Myocyte (in vitro differentiated cells): ENCODE measurements at places on chromosomes 3 and 15. TPM values are rescaled to one million over a fixed set of nuclear protein-coding genes. Genes with fewer than 3 reads are reported as not detected.

Gene CLDN16
- total RNA-seq: not detected in 2 replicates

Gene GOLGA6D
- total RNA-seq: not detected in 2 replicates

Gene ANKRD34C
- total RNA-seq: 0.05 and 0.21 TPM in 2 replicates

Gene IL5RA
- total RNA-seq: not detected in 2 replicates

Gene MKRN3
- total RNA-seq: 10.1 and 10.6 TPM in 2 replicates

Gene NCEH1
- 14.1 and 25.8 TPM in 2 replicates for total RNA-seq

Gene CASR
- total RNA-seq: not detected in 2 replicates

Gene SLCO2A1
- total RNA-seq: under 0.01 TPM in 1 of 2 replicates, not detected in the other

Gene MELTF
- 3.1 and 3.7 TPM in 2 replicates for total RNA-seq

Gene ZNF660
- 1.8 and 2.1 TPM in 2 replicates for total RNA-seq

Gene B3GNT5
- total RNA-seq: 8.3 and 11.2 TPM in 2 replicates

Gene LYSMD4
- 12.4 and 20.8 TPM in 2 replicates for total RNA-seq

Gene PLA2G4F
- not detected in 2 replicates for total RNA-seq

Gene RLBP1
- not detected in 2 replicates for total RNA-seq

Gene FBXO40
- total RNA-seq: 0.83 TPM in 1 of 2 replicates, not detected in the other

Gene RCN2
- 106 and 114 TPM in 2 replicates for total RNA-seq

Gene SAXO2
- total RNA-seq: 0.29 and 3.6 TPM in 2 replicates

Gene HESX1
- 0.59 and 0.73 TPM in 2 replicates for total RNA-seq

Gene PAQR5
- total RNA-seq: 8.5 and 9.4 TPM in 2 replicates

Gene KCNMB2
- 0.36 TPM in 1 of 2 replicates, not detected in the other for total RNA-seq

Gene LRTM1
- 0.16 and 0.42 TPM in 2 replicates for total RNA-seq

Gene SNURF
- total RNA-seq: 13.9 and 19.6 TPM in 2 replicates

Gene COL8A1
- 31.3 and 34.9 TPM in 2 replicates for total RNA-seq

Gene DUOXA2
- total RNA-seq: not detected in 2 replicates

Gene TBC1D23
- 57.4 and 59.9 TPM in 2 replicates for total RNA-seq
